ENCODE measurements at places on chromosomes 7 and 10. TPM values are rescaled to one million over a fixed set of nuclear protein-coding genes. Genes with fewer than 3 reads are reported as not detected.

THSD7A gene
- not detected for total RNA-seq

SLC13A4 gene
- total RNA-seq, result not detected

TIMM23 gene
- total RNA-seq, result 116 TPM

IMPDH1 gene
- total RNA-seq, result 133 TPM

SPOCK2 gene
- 1.2 TPM for total RNA-seq

LIPK gene
- total RNA-seq, result not detected

EN2 gene
- total RNA-seq, result not detected

OPN4 gene
- total RNA-seq, result not detected

CALHM1 gene
- not detected for total RNA-seq

IDI2 gene
- total RNA-seq, result not detected

CLRN3 gene
- not detected for total RNA-seq

SLC18A3 gene
- not detected for total RNA-seq

MEOX2 gene
- total RNA-seq, result not detected

FOXL3 gene
- total RNA-seq, result not detected

CPA2 gene
- 0.11 TPM for total RNA-seq

PDE6C gene
- not detected for total RNA-seq

IQUB gene
- not detected for total RNA-seq

GARIN1A gene
- not detected for total RNA-seq

CALML3 gene
- total RNA-seq, result 58.4 TPM

ELFN1 gene
- total RNA-seq, result 0.23 TPM

SPAG6 gene
- not detected for total RNA-seq

HYCC1 gene
- total RNA-seq, result 43.0 TPM

NUDT13 gene
- 2.5 TPM for total RNA-seq

LIPM gene
- not detected for total RNA-seq

KLF14 gene
- not detected for total RNA-seq

MGAM2 gene
- total RNA-seq, result not detected

EBLN1 gene
- not detected for total RNA-seq

KIAA1549 gene
- 1.5 TPM for total RNA-seq

MOGAT3 gene
- total RNA-seq, result not detected

MCM10 gene
- total RNA-seq, result 14.6 TPM

IL15RA gene
- total RNA-seq, result 7.6 TPM

C10orf105 gene
- not detected for total RNA-seq

ASAH2 gene
- 4.1 TPM for total RNA-seq

SLC26A3 gene
- not detected for total RNA-seq

PNLIPRP3 gene
- 103 TPM for total RNA-seq

ZNF655 gene
- total RNA-seq, result 46.9 TPM

CRTAC1 gene
- not detected for total RNA-seq

EGFR gene
- 121 TPM for total RNA-seq

NACAD gene
- total RNA-seq, result 3.4 TPM

CD36 gene
- 0.47 TPM for total RNA-seq

COBL gene
- total RNA-seq, result not detected

BLNK gene
- 0.87 TPM for total RNA-seq
